ENCODE measurements at places on chromosomes 6 and 20.

DNA sequence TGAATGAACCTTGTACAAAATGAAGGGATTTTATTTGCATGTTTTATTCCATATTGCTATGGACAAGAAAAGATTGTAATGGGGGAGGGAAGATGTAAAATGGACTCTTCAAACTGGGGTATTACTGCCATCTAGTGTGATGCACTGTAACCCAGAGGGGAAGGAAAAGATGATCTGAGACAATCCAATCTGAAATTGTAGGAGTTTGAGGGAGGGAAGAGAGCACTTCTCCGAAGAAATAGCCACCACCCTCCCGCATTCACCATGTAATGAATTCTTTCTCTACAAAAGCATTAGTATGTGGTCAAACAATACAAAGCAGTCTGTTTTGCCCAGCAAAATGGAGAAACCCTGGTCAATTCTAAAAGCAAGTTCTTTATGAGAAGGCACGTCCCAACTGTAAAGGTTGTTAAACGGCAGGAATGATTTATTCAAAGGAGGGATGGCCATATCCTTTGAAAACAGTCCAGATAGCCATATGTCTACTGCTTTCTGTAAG, 679.5 kb upstream of the NRSN1 start:
- DNase-seq = peak; percentile 45

DNA sequence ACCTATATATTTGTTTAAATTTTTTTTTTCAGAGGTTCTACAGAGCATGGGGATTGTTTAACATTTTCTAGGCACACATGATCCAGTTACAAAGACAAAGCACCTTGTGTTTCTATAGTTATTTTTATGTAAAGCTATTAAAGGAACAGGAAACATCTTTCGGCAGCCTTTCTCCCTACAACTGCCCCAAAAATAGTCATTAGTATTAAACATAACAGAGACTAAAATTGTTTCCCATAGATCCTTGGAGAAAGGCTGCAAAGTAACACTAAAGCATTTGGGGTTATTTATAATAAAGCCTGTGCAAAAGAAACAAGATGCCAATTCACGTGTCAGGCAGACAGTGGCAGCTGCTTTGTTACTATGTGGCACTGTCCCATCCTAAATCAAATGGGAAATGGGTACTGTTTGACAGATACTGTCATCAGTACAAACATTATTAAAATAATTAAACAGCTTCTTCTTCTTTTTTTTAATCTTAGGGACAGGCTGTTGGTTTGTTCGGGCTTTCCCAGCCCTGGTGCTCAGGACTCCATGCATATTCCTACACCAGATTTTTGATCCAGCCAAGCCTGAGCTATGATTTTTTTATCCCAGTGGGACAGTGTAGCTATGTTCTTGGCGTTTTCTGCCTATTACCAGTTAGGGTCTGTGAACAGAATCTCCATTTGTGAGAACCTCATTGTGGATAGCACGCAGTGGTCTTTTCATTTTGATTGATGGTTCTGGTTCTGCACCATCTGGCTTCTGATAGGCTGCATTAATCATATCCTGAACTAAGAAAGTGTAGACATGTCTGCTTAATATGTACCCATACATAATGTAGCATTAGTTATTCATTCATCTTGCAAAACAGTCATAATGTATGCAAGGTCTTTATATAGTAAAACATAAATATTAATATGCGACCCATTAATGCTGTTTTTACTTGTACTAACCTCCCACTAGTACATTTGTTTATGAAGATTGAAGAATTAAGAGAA, 460.4 kb upstream of the SOX4 start:
- peak; percentile 36 for DNase-seq

GRCh38 chr6:87543696-87544473, 45.9 kb downstream of the RARS2 start:
- DNase-seq = no peak

- no peak for DNase-seq
These were observed 17.7 kb upstream of the CCN6 start for GRCh38 chr6:112036088-112036637.

DNA sequence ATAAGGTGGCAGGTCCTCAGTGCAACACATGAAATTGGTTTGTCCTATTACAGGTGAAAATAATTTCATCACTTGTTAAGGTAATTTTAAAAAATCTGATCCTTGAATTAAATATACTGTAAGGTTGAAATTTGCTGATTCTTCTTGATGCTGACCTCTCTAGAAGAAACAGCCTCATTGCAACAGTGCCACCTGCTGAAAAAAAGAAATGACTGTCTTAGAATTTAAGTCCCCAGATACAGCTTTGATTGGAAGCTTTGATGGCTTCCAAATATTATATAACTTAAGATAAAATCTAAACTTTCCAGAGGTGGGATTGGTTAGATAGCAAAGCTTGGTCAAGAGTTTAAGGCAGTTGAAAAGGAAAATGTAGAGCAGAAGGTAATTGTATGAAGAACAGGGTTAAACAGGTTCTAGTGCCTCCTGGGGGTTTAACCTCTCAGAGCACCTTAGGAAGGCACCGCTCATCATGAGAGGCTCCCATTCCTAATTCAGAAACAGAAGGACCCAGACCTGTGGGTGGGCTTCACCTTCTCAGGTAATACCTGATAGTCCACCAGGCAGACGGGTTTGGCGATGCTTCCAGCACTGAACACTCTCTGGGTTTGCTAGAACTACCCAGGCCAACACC, 401.0 kb downstream of the PAX1 start:
- DNase-seq = peak; percentile 27

- DNase-seq = no peak
These were observed 15.6 kb upstream of the PRDM13 start for GRCh38 chr6:99590728-99591672.

DNA sequence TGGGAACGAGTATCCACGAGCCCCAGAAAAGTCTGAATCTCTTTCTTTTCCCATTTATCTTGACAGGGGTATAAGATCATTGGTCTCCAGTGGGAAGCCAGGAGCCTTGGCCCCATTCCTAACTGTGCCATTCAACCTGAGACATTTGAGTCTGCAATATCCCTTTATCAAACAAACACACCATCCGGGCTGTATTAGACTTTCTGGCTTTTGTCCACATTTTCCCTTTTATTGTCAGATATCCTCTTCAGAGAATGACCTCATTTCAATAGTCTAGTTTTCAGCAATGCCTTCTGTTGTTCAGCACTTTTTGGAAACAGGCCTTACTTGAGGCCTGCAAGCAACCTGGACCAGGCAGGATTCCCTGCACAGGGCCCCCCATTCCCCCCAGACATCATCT, 15.7 kb downstream of the BPIFA1 start:
- DNase-seq = no peak
